Naive thymus-derived CD8-positive, alpha-beta T cell (primary cell): ENCODE measurements at places on chromosomes 12 and 14. TPM values are rescaled to one million over a fixed set of nuclear protein-coding genes. Genes with fewer than 3 reads are reported as not detected.

Gene MOAP1
- 58.3 TPM for total RNA-seq

Gene RFLNA
- total RNA-seq, result not detected

Gene C1S
- 2.3 TPM for total RNA-seq

Gene MYH6
- total RNA-seq, result not detected

Gene COCH
- 0.91 TPM for total RNA-seq

Gene ADAM21
- not detected for total RNA-seq

Gene KRT2
- 0.62 TPM for total RNA-seq

Gene EIF2S3B
- total RNA-seq, result 2.4 TPM

Gene FLRT2
- total RNA-seq, result not detected

Gene CACNA2D4
- total RNA-seq, result 11.5 TPM

Gene MBD6
- total RNA-seq, result 104 TPM

Gene TSPAN11
- not detected for total RNA-seq
